ENCODE measurements at places on chromosomes 5 and 9.

DNA sequence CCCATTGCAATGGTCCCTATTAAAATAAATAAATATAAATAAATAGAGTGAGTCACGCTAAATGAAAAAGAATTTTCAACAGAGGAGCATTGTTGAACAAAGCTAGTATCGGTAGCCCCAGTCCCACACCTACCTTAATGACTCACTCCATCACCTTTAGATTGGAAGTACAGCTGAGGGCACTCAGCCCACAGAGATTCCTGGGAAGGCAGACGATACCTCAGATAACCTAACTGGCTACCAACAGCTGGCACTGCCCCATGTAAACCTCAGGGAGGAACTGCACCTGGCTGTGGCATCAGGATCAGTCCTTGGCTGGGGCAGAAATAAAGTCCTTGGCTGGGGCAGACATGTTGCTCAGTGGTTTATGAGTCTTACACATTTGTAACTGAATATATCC is 49.3 kb downstream of the SPRY4 start:
- DNase-seq, result no peak

GRCh38 chr5:111589316-111589715 is 77.0 kb upstream of the STARD4 start:
- no peak for DNase-seq

DNA sequence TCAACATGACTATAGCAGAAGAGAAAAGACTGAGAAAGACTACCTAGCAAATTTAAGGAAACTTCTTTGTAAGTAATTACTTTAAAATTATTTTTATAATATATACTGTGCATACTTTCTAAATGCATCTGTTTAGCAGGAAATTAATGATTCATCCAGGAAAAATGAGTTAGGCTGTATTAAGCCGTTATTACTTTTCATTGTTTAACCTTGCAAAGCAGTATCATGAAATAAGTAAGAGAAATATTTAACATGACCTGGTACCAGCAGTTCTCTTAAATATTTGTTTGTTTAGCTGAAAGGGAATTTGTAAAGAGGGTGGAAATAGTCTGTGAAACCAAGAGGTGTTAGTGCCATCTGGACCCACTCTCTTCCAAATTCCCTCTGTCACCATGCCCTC is 175.0 kb downstream of the GNAQ start:
- DNase-seq, result no peak

DNA sequence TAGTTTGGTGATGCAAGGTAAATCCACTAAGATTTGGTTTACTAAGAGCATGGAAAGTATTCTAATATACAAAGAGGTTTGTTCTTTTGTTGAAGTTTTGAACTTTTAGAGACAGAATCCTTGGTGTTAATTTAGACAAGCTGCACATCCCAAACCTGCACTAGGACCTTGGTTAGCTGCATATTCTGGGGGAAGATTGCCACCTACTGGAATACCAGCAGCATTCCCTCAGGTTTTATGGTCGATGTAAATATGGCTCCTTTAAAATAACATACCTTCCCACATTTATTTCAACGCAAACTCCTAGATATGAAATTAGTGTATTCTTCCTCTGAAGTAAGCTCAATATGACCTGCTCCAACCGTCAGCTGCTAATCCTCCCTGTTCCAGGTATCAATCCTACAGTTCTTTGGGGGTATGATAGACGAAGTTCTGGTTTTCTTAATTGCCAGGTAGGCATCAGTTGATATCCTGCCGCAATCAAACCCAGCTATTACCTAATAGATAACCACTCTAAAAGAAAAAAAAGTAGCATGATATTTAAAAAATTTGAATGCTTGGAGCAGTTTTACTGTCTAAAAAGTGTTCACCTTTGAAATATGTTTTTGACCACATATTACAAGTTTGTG is 624.1 kb downstream of the ISL1 start:
- DNase-seq, result peak; percentile 23

DNA sequence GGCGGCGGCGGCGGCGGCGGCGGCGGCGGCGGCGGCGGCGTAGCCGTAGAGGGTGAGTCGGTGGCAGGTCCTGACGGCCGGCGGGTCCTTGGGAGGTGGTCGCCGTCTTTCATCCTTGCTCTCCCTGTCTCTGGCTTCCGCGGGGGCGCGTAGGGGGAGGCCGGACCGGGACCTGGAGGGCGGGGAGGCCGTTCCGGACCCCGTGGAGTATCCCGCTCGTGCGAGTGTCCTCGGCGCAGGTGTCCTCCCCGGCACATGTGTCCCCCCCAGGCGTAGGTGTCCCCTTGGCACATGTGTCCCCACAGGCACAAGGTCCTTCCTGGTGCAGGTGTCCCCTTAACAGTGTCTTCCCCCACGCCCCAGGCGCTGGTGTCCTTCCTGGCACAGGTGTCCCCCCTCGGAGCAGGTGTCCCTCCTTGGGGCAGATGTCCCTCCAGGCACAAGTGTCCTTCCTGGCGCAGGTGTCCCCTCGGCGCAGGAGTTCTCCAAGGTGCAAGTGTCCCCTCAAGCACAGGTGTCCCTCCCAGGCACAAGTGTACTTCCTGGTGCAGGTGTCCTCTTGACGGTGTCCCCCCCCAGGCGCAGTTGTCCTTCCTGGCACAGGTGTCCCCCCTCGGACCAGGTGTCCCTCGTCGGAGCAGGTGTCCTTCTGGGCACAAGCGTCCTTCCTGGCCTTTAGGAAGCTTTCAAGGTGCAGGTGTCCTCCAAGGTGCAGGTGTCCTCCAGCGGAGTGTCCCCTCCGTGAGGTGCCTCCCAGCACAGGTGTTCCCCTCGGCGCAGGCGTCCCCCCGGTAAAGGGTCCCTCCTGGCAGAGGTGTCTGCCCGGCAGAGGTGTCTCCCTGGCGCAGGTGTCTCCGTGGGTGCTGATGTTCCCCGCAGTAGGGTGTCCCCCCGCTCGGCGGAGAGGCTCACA is 519 bp downstream of the EXOC3 start:
- no peak for DNase-seq

GRCh38 chr9:123318961-123319421 is 37.0 kb upstream of the CRB2 start:
- no peak for DNase-seq

GRCh38 chr9:77883846-77884771 is 147.5 kb downstream of the GNAQ start:
- no peak for DNase-seq

DNA sequence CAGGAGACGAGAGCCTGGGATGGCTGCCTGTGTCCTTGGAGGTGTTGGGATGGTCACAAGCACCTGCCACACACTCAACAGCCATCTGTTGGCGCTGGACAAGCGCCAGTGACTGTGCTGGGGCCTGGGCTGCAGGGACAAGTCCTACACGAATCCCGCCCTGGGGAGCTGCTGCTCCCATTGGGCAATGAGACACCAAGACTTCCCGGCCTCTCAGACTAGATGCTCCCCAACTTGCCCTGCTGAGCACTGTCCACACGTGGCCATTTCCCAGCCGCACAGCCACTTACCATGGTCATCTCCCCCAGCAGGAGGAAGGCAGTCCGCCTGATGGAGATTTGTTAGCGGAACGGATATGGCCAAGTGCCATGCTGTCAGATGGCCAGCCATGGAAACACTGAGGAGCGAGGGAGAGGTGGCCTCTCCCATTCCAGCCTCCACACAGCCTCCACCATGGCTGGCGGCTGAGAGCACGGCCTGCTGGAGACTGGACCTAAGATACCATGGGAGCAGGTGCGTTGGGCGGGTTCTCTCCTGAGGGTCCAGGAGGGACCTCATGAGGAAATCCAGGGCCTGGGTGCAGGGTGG is 43.9 kb downstream of the PRRT1B start:
- no peak for DNase-seq

DNA sequence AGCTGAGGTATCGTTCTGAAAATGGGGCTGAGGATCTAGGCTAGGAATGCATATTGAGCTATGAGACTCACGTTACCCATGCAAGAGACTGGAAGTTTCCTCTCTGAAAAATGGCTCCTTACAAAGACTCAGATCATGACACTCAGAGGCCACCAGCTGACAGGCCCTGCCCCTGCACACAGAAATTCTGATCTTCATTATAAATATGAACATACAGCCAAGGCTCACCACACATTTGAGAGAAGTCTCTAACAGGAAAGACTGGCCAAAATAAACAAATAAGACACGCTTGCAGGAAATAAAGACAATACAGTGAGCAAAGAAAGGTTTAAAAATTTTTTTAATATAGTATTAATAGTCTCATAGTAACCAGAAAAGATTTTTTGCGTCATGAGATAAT is 365.9 kb downstream of the NFIB start:
- DNase-seq, result no peak

DNA sequence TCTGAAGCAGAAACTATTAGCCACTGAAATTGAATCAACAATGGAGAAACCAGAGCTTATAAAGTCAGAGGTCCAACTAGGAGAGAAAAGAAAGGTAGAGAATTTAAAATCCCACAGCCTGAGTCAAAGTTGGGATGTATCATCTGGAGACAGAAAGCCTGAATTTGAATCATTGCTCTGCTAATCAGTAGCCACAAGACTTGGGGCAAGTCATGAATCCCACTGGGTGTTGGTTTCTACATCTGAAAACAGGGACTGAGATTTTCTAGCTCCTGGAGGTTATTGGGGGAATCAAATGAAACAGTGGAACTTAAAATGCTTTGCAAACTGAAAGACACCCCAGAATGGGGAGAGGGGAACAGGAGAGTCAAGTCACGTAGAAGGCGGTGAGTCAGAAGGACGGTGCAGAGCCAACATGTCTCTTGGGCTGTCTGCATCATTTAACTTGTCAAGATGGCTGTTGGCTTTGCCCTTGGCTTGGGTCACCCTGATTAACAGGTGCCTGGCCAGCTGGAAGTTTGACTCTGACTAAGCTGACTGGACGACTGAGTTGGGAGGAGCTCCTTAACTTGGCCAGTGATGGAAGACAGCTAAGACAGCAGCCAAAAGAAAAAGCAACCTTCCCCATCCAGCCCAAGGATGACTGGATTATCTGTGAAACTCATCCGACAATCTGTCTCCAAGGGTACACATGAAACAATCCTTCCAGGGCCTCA is 60.6 kb upstream of the ADRA1B start:
- no peak for DNase-seq

DNA sequence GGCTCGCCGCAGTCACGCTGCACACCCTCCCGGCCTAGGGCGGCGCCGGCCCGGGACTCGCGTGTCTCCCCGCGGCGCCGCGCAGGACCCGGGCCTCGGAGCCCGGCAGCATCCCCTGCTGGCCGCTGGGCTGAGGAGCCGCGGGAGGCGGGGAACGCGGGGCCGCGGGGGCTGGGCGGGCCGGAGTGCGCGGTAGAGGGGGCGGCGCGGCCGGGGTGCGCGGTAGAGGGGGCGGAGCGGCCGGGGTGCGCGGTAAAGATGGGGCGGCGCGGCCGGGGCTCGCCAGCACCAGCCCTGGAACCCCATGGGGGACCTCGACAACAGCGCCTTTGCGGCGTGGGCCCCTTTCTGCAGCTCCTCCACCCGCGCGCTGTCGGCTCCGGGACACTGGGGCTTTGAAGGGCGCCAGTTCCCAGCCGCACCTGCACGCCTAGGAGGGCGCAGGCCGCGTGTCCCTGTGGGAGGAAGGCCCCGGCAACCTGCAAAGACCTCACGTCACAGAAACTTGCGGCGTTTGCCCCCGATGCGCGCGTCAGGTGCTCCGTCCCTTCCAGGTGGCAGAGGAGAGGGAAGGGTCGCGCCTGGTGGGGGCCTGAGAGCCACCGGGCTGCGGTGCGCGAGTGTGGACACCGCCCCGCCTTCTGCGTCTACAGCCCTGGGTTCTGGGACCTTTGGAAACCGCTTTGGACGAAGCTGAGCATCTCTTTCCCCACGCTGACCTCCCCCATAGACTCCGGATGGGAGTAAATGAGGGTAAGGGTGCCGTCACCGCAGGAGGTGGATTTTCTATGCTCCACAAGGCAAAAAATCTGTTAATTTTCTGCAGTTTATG is 49.6 kb downstream of the NSUN2 start:
- peak; percentile 79 for DNase-seq

GRCh38 chr9:83491995-83492394 is 46.2 kb downstream of the FRMD3 start:
- no peak for DNase-seq

GRCh38 chr5:482021-482420 is 39.0 kb downstream of the EXOC3 start:
- DNase-seq, result no peak

DNA sequence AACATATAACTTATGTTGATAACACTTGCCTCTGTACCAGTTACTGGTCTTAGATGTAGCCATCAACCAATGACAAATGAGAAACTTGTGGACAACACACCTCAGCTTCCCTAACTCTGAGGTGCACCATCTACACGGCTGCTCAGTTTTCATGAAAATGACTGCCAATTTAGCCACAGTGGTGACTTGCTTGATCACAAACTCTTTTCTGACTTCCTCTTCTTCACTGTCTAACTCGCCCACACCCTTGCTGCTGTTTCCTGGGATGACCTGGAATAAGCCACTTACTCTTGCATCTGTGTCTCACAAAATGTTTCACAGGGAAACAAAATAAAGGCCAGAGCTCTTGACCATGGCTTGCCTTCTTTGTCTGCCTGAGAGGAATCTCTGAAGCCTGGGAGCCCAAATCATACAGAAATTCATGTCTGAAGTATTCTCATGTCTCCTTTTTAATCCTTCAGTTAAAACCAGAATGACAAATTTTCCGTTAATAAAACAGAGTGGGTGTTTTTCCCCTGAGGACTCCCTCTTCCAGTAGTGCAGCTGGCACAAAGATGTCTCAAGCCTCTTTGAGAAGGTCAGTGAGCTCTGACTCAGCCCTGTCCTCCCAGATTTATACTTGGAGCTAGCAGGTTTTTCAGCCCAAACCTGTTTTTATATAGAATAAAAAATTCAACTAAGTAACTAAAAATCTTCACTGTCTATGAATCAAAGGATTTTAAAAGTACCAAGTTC is 126.5 kb upstream of the PAM start:
- DNase-seq, result no peak

- no peak for DNase-seq
These were observed 65.5 kb downstream of the HMCN2 start for GRCh38 chr9:130331061-130331460.

GRCh38 chr5:76081811-76082771 is 1.1 kb upstream of the SV2C start:
- DNase-seq, result peak; percentile 30

- DNase-seq, result no peak
These were observed 40.7 kb downstream of the ECPAS start for GRCh38 chr9:111443454-111443853.

DNA sequence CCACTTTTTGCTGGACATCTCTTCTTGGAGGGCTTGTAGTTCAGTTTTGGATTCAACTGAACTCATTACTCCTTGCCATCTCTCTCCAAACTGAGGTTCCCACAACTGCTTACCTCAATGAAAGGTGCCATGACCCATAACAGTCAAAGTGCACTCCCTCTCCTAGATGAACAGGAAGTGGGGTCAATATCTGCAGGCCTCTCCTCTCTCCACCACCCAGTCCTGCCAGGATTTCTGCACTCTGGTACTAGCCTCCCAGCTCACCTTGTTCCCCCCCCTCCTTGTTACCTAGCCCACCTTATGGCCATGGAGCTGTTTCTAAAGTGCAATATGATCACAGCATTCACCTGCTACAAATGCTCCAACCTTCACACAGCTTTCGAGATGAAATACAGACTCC is 5.9 kb downstream of the LHFPL2 start:
- no peak for DNase-seq

DNA sequence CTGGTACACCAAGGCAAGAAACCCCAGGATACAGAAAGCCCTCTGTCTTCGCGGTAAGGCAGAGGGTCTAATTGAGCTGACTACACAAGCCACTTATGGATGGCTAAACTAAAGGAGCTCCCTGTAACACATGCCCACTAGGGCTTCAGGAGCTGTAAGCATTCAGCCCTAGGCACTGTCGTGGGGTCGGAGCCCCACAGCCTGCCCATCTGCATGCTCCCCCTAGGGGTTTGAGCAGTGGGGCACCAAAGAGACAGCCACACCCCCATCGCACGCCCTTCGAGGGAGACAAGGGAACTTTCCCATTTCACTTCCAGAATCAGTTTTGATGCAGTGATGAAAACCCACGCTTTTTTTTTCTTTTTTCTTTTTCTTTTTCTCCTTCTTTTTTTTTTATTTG is 11.0 kb upstream of the MTMR12 start:
- DNase-seq, result no peak
